ENCODE measurements at places on chromosomes 1 and 21.
A peak's percentile ranks its signal among the peaks of the same experiment; 100 is the strongest.

- DNase-seq, result no peak
Observed at GRCh38 chr1:62301726-62302390, 17.4 kb downstream of the KANK4 start.

DNA sequence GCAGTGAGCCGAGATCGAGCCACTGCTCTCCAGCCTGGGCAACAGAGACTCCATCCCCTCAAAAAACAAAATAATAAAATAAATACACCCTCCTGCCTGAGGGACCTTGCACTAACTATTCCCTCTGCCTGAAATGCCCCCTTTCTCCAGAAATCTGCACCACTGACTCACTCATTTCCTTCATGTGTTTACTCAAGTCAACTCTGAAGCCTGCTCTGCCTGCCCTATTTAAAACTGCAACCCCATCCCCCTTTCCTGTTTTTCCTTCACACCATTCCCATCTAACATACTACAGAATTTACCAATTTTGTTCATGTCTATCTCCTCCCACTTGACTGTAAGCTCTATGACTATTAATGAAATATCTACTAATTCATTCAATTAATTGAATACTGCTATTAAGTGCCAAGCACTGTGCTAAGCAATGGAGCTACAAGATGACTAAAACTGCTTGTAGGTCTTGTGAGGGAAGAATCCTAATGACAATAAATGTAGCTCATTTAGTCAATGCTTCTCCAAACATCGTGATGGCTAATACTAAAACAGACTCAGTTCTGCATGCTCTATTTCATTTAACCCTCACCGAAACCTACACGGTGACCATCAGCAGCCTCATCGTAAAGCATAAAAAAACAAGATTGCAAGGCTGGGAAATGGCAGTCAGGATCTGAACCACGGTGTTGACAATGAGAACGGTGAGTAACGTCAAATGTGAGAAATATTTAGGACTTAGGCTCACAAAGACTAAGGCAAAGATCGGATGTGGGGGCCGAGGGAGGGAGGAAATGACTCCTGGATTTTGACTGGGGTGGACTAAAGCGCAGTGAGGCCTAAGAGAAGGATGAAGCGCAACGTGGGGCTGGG is 749 bp upstream of the TMEM39B start:
- DNase-seq, result peak; percentile 81

DNA sequence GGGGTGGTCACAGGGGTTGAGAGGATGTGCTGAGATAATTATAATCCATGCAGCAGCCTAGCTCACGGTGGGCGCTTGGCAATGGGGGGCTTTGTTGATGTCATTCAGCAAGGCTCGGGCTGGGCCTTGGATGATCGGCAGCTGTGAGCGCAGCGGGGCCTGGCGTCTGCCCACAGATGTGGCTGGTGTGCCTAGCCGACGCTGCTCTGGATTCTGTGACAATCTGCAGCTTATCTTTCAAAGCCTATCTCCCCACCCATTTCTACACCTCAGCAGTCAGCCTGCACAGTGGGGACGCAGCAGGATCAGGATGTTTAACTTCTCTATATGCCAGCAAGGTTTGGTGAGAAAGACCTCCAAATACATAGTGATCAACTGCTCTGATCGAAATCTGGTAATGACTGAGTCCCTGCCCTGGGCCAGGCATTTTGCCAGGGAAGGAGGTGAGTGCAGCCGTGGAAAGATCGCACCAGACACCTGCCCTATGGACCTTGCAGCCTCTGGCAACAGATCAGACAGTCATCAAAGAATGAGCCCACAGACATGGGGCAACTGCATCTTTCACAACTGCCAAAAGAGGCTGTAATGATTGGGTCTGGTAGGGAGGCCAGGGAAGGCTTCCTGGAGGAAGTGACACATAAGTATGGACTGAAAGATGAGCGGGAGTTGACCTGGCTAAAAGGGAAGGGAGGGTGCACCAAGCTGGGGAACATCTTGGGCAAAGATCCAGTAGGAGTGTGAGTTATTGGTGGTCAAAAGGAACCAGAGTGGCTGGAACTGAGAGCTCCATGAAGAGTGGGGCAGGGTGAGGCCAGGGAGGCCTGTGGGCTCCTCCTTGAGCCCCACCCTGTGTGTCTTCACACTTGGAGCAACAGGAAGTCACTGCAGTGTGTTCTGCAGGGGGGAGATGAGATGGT is 35.3 kb downstream of the EPHB2 start:
- DNase-seq, result peak; percentile 80

GRCh38 chr1:70537788-70538187 is 126.7 kb downstream of the CTH start:
- no peak for DNase-seq

GRCh38 chr1:209383907-209384709 is 199.4 kb upstream of the CAMK1G start:
- no peak for DNase-seq

DNA sequence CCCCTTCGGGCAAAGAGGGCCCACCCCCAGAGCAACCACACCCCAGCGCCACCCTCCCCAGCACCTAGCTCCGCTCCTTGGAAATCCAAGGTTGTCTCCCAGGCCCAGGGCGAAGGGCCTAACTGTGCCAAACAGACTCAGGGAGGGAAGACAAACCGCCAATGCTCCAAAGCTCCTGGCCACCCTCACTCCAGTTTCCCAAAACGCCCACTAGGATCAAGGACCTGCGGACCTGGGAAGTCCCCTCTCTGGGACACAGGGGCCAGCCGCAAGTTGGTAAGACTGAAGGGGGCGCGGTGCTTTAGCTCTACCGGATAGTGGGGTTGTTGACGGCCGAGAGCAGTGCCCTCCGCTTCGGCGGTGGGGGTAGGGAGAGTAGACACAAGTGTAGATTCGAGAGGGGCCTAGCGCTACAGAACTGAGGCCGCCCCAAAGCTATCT is 581 bp downstream of the IRF6 start:
- no peak for DNase-seq

DNA sequence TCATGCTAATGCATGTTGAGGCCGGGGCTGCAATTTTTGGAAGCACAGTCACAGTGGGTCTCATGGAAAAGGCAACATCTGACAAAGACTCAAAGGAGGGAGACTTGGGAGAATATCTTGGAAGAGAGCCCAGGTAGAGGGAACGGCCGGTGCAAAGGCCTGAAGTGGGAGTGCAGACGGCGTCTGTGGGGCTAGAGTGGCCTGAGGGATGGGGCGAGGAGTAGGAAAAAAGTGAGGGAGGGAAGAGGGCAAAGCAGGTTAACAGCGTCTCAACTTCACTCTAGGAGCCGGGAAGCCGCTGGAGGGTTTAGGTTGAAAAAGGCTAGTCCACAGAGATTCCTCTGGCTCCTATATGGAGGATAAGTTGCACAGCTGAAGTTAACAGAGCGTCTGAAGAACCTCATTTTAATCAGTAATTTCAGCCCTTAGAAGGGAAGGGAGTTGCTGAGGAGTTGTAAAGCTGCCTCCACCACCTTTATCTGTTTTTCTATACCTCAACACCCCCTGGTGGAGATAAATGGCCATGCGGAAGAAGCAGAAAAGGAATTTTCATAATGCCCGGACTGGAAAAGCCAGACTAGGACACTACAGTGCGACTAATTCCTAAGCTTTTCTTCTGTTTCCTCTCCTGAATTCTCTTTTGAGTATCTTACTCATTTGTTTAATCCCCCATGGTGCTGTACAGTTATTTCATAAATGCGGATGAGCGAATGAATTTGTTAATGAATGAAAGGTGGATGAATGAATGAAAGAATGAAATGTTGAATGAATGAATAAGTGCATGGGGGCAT is 78.7 kb upstream of the ZNF281 start:
- DNase-seq, result peak; percentile 89

- DNase-seq, result no peak
Observed at GRCh38 chr1:201406831-201407406, 7.8 kb upstream of the LAD1 start.

GRCh38 chr1:117871013-117871412 is 58.4 kb downstream of the GDAP2 start:
- DNase-seq, result no peak

DNA sequence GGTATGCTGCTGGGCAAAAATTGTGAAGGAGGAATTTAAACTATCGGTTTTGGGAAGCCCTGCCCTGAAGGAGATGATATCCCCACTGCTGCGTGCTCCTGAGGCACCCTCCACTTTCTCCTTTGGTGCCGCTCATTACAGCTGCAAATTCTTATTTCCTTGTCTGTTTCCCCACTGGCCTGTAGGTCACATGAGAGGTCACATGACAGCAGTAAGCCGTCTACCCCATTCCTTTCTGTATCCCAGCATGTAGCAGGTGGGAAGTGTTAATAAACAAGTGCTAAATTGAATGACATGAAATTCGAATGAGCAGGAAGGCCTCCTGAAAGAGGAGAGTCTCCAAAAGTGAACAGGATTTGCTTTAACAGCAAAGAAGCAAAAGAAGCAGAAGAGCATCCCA is 58.7 kb downstream of the GRIK3 start:
- DNase-seq, result no peak

DNA sequence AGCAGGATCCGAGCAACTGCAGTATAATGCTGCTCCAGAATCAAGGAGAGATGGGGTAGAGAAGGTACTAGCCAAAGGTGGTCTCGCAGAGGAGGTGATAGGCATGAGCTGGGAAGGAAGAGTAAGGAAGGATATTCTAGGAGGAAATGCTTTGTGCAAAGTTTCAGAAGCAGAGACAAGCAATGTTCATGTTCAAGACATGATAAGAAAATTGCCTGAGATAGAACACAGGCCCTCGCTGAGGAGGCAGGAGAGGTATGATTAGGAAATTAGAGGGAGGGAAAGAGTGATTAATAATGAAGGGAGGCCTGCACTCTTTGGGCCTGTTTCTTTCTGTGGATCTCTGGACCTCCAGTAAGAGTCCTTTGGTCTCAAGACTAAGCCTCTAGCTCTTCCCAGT is 12.9 kb upstream of the ETV3 start:
- no peak for DNase-seq

- peak; percentile 91 for DNase-seq
Observed at GRCh38 chr1:221117548-221117951, 238.3 kb downstream of the HLX start.

DNA sequence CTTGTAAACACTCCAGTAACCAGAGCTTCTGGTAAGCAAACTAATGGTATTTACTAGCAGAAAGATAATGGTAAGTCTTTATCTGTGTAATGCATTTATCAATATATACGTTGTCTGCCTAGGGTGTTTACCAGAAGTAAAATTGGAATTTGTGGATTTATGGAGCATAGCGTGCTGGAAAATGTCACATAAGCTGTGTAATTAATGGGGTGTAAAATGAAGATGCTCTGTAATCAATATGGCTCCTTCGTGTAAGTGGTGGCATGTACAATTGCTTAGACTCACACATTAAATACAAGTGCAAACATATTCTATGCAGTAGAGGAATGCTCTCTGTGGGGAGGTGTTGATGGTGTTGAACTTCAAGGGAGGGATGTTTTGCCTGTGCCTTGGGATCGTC is 62.2 kb upstream of the SRSF10 start:
- DNase-seq, result no peak

- DNase-seq, result peak; percentile 71
Observed at GRCh38 chr1:185427264-185427663, 110.2 kb upstream of the IVNS1ABP start.

- no peak for DNase-seq
Observed at GRCh38 chr1:240869071-240869470, 257.1 kb upstream of the GREM2 start.

GRCh38 chr1:156493742-156494141 is 6.8 kb downstream of the MEF2D start:
- DNase-seq, result no peak

GRCh38 chr1:246689409-246690008 is 34.7 kb upstream of the SCCPDH start:
- DNase-seq, result peak; percentile 86

GRCh38 chr1:111876631-111877030 is 112.8 kb downstream of the KCND3 start:
- DNase-seq, result no peak

GRCh38 chr1:110050602-110051261 is 16.3 kb downstream of the STRIP1 start:
- DNase-seq, result peak; percentile 82

DNA sequence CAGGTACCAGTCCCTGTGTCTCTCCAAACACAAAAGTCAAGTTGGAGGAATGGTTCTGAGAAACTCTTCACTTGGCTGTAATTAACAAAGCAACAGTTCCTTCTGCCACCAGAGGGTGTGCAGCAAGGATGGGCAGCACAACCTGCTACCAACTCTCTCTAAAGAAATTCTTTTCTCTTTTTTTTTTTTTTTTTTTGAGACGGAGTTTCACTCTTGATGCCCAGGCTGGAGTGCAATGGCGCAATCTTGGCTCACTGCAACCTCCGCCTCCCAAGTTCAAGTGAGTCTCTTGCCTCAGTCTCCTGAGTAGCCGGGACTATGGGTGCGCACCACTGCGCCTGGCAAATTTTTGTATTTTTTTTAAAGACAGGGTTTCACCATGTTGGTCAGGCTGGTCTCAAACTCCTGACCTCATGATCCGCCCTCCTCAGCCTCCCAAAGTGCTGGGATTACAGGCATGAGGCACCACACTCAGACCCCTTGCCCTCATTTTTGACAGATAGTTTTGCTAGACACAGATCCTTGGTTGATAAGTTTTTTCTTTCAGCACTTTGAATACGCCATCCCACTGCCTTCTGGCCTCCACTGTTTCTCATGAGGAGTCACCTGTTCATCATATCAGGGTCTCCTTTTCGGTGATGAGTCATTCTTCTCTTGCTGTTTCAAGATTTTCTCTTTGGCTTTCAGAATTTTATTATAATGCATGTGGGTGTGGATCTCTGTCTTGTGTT is 12.1 kb upstream of the DEGS1 start:
- peak; percentile 36 for DNase-seq

- no peak for DNase-seq
Observed at GRCh38 chr1:37701051-37701450, 8.7 kb downstream of the CDCA8 start.

- no peak for DNase-seq
Observed at GRCh38 chr1:241767737-241768136, 80.3 kb upstream of the EXO1 start.

DNA sequence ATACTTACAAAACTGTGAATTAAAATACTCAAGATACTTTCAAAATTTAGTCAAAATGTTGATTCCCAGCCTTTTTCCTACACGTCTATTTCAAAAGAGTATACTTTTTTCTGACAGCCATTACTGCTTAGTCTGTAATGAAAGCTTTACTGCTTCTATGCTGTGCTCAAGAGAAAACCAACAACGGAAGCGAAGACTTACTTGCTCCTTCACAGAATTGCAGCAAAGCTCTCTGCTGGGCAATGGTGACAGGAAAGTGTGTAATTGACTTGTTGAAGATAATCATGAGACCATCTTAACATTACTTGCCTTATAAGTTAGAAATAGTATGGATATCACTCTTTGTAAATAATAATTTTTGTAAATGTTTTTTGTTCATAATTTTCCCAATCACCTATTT is 1.7 kb upstream of the DYNLT5 start:
- DNase-seq, result no peak

- no peak for DNase-seq
Observed at GRCh38 chr1:44413740-44414139, 8.7 kb downstream of the RNF220 start.

- no peak for DNase-seq
Observed at GRCh38 chr1:1356166-1356795, 2.1 kb downstream of the MXRA8 start.

- DNase-seq, result peak; percentile 25
Observed at GRCh38 chr21:44291936-44292811, 6.5 kb downstream of the AIRE start.

- peak; percentile 44 for DNase-seq
Observed at GRCh38 chr1:98921817-98922216, 82.8 kb downstream of the PLPPR5 start.

All from GM23248 (cell line).